Stimulated activated CD8-positive, alpha-beta memory T cell treated with anti-CD3 and anti-CD28 coated beads, Interleukin-4, amount 100 ng/mL, for 4 hours (primary cell): ENCODE measurements at places on chromosomes 6 and 20.

- DNase-seq: no peak
These were observed 14.8 kb upstream of the NAA20 start for GRCh38 chr20:20002101-20002998.

- DNase-seq: no peak
These were observed 29.1 kb downstream of the RREB1 start for GRCh38 chr6:7136859-7137334.

- DNase-seq: no peak
These were observed 188.0 kb downstream of the DLL1 start for GRCh38 chr6:170102582-170103481.

DNA sequence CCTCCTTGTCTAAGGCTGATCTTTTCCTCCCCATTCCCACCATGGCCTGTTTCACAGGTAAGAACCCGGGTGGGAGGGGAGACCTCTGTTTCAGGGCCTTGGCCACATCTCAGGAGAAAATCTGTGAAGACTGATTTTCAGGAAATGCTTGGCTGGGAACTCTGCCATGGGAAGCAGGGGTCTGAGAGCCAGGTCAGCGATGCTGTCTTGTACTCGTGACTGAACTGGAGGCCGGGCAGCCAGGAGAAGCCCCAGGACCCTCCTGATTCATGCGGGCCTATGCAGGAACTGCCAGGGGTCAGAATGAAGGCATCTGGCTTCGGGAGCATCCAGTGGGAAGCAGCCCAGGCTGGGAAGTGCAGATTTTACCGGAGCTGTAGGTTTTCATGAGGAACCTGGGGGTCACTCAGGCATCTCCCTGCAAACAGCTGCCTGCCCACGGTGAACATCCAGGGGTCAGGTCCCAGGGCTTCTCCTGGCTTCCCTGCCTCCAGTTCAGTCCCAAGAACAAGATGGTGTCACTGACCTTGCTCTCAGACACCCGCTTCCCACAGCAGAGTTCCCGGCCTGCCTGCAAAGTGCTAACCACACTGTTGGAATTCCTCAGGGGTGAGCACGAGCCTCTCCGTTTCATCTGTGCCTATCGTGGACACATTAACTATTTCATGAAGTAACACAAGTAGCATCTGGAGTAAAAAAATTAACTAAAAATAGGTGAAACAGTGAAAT is 90.2 kb upstream of the SULF2 start:
- DNase-seq: no peak

DNA sequence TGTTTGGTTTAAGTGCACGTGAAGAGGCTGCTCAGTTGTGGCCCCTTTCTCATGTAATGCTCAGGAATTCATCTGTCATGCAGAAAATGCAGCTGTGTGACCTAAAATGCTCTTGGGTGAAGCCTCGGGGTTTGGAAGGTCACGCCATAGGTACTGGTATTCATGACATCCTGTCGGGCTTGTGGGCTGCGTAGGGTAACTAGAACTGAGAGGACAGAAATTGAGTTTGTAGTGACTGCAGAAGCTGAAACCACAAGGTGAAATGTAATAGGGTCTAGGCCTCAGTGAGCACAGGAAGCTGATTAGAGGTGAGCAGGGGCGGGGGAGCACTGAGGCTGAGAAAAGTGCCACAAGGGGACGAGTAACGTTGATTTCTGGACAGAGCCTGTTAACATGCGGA is 128.8 kb downstream of the SOBP start:
- no peak for DNase-seq

DNA sequence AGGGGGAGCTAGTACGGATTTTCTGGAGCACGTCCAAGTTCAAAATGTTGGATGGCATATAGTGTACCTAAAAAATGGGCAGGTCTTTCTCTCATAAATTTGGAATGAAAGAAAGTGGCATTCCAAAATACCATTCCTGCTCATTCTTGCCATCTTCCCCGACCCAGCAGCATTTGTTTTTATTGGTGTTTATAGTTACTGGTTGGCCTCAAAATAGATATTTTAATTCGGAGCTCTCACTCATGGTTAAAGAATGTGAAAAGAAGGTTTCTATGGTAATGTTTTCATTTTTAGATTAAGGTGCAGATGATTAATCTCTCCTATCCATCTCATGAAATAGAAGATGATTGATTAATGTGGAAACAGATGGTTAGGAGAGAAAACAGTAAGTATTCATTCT is 204.5 kb downstream of the HIVEP2 start:
- no peak for DNase-seq

DNA sequence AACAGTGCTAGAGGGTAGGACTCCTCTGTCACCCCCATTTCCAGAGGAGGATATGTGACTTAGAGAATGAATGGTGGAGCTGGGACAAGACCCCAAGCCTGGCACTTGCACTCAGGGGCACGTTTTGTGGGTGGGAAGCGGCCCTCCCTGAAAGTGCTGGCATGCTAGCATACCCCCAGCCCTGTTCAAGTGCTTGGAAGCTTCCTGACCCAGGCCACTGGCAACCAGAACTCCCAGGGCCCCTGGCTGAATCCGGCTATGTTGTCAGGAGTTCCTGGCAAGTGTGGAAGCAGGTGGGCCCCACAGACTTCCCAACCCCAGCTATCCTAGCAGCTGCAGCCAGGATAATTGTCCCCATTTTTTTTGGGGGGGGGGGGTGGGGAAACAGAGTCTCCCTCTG is 35.6 kb upstream of the TGM2 start:
- DNase-seq: no peak

DNA sequence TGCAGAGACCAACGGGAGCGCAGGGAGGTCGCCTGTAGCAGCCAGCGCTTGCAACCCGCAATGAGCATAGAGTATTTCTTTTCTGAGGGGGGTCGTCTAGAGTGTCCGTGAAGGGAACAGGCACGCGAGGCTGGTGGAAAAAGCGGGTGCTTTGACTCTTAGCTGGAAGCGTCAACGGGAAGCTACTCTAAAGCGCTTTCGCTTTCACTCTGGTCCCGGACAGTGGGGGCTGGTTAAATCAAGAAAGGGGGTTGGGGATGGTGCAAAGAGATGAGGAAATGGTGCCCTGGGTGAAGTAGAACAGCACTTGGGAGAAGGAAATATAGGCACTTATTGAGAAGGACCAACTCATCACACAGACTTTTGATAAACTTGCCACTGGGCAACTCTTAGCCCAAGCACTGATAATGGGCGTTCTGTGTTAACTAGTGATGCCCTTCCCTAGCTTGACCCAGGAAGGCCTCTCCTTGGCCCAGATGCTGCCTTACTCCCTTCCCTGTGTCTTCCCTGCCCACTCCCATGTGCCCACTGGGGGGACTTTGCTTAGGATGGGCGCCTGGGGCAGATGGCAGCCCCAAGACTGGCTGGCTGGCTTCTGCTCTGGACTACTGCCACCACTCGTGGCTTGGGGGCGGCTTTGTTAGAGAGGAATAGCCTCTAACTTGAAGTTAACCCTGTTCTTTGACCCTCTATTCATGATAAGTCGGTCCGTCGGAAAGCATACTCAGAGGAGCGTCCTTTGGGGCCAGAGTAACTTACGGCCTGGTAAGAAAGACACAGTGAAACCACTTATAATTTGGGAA is 585 bp downstream of the PSMB9 start:
- peak; percentile 58 for DNase-seq

DNA sequence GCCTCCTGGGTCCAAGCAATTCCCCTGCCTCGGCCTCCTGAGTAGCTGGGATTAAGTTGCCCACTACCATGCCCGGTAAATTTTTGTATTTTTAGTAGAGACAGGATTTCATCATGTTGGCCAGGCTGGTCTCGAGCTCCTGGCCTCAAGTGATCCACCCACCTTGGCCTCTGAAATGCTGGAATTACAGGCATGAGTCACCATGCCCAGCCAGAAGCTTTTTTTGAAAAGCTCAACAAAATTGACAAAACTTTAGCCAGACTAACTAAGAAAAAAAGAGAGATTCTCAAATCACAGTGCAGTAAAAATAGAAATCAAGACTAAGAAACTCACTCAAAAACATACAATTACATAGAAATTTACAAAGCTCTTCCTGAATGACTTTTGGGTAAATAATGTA is 420.6 kb downstream of the COL12A1 start:
- DNase-seq: no peak

DNA sequence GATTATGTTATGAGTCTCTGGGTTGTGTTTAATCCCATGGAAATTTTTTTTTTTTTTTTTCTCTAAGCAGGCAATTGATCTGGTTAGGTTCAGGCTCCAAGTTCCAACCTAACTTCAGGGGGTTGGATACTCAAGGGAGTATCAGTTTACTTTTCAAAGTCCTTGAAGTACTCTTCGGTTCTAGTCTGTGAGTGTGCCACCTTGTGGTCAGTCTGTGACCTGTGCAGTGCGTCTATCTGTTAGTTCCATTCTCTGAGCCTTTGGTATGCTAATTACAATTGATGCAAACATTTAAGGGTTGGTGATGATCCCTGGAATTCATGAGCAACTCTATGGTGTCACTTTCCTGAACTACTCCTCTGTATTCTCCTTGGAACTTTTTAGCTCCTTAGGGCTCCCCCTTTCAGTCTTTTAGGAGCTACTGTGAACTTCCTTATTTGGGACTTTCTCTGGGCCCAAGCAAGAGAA is 342.0 kb downstream of the SOX4 start:
- no peak for DNase-seq

- no peak for DNase-seq
These were observed 5.8 kb downstream of the TXNDC5 start for GRCh38 chr6:7904654-7905319.

DNA sequence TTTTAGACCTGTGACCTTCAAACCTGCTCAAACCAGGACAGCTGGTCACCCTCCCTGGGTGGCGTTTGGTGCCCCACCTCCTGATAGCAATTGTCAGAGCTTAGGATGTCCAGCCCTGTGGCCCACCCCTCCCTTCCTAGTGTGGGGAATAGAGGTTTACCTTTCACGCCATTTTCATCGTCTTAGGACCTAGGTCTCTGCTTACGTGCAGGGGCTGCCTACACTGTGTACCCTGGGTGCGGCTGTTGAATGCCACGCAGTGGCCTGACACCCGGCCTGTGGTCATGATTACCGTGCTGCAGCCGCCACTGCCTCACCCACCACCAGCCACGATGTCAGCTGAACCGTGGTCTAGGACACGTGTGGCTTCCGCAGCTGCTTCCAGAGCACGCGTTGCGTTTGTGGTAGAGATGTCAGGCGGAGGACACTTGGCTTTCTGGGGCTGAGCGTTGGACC is 157.3 kb downstream of the DTNBP1 start:
- no peak for DNase-seq

DNA sequence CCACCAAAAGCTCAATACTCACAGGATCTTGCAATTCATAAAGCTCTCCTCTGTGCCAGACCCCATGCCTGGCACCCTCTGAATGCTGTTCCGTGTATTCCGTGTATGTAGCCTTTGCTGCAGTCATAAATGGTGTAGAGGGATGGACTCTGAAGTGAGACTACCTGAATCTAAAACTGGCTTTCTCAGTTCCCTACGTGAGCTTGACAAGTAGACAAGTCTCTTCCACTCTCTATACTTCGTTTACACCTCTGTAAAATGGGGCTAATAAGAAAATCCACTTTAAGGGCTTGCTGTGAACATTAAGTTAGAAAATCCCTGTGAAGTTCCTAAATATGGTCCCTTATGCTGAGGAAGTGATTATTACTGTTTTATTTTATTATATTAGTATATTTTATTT is 31.5 kb downstream of the PPP1R16B start:
- no peak for DNase-seq

DNA sequence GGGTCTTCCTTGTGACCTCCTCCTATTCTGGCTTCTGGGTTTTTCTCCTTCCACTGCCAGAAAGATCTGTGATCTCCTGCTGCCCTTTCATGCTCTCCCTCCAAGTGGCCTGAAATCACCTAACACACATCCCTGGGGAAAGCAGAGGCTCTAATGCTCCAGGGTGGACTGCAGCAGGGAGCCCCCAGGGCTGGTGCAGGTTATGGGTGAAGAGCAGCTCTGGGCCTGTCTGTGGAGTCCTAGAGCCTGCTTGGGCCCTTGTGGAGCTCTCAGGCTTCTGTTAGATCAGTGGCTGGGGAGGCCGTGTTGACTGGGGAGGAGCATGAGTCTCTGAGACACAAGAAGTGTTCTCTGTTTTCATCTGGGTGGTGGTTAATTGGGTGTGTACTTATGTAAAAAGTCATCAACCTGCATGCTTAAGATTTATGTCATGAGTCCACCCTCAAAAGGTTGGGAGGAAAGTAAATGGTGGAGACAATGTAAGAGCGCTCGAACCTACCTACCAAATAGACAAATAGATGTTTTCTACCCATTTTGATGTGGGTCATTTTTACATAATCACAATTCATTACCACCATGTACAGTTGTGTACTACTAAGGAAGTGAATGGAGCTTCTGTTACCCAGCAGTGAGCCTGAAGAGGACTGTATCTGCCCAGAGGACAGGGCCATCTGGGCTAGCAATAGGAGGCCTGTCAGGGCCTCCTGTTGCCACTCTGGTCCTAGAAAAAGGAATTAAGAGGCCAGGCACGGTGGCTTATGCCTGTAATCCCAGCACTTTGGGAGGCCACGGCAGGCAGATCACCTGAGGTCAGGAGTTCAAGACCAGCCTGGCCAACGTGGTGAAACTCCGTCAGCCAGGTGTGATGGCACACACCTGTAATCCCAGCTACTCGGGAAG is 32.0 kb upstream of the RNF8 start:
- no peak for DNase-seq

- DNase-seq: no peak
These were observed 13.0 kb upstream of the F13A1 start for GRCh38 chr6:6333501-6333900.

GRCh38 chr6:90712114-90712513 is 125.2 kb upstream of the MAP3K7 start:
- no peak for DNase-seq

DNA sequence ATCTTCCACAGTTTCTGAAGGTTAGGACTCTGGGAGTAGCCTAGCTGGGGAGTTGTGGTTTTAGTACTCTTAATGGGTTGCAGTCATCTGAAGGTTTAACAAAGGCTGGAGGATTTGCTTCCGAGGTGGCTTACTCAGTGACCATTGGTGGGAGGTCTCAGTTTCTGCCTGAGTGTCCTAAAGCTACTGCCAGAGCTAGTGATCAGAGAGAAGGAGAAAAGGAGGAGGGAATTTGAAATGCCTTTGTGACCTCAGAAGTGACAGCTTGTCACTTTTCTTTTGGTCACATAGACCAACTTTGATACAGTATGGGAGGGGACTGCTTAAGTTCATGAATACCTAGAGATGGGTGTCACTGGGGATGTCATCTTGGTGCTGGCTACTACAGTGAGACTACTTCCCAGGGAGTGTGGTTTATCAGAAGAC is 41.3 kb downstream of the NCOA3 start:
- DNase-seq: no peak

DNA sequence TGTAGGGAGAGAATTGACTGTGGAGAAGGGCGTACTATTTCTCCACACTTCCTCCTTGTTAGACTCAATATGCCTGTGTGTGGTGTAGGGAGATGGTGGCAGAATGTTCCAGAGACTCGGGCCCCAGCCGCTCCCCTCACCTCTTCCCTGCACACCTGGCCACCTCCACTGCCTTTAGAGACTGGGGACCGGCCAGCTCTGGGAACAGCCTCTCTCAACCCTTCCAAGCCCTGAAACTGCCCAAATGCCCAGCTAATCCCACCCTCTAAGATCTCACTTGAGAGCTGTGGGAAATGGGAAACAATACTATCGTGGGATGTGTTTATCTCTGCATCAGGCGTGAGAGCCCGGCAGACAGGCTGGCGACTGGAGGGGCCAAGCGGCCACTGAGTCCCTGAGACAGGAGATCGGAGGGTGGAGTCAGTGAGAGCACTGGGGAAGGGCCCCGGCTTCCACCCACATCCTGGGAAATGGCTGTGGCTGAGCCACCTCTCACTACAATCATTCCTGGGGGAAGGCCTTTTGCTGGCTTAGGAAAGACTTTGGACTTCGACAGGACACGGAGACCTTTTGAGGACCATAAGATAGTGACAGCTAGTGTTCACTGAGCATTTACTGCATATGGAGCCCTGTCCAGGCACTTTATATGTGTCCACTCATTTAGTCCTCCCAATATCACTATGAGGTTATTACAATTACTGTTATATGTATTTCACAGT is 31.0 kb upstream of the MRPS18A start:
- no peak for DNase-seq
